ENCODE measurements at places on chromosomes 13 and 19.

DNA sequence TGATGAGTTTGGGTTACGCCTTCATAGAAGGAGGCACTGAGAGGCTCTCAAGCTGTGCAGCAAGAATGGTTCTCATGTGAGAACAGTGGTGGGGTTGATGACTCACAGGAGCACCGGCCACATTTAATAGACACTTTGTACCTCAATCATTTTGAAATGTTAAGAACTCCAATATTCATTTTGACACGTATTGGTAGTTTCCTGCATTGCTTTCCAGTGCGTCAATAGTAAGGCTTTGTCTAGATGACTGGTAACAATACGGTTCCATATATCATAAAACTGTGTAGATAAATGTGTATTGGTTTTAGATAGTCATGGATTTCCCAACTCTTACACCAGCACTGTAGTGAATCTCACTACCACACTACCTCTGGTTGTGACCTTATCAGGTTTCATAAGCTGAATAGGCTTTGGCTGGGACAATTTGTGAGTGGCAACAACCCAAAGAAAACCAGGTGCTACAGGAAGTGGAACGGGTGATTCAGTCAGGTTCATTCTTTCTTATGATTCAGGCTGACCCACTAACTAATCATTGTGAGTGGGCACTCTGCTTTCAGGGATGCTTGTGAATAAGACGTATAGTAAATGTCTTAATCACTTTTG is 362.6 kb downstream of the KLF5 start:
- DNase-seq, result no peak

GRCh38 chr19:51422053-51422448 is 4.6 kb upstream of the SIGLEC10 start:
- no peak for DNase-seq

GRCh38 chr19:16476401-16476800 is 4.6 kb upstream of the EPS15L1 start:
- DNase-seq, result no peak

DNA sequence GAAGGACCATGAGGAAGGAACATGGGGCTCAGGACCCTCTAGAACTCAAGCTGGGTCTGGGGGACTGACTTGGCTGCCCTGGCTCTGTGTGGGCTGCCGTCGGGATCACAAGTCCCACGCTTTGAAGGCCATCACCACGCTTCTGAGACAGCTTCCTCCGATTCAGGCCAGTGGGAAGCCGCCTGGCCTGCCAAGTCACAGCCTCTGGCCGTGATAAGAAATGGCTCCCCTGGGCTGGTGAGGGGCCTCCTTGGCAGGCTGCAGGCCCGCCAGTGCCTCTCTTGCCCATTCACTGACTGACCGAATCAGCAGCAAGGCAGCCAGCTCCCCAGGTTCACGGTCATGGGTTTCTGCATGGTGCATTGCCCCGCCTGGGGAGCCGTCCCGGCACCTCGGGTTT is 48.8 kb downstream of the COMP start:
- DNase-seq, result no peak

GRCh38 chr19:52673014-52673413 is 34.9 kb upstream of the ZNF83 start:
- no peak for DNase-seq

DNA sequence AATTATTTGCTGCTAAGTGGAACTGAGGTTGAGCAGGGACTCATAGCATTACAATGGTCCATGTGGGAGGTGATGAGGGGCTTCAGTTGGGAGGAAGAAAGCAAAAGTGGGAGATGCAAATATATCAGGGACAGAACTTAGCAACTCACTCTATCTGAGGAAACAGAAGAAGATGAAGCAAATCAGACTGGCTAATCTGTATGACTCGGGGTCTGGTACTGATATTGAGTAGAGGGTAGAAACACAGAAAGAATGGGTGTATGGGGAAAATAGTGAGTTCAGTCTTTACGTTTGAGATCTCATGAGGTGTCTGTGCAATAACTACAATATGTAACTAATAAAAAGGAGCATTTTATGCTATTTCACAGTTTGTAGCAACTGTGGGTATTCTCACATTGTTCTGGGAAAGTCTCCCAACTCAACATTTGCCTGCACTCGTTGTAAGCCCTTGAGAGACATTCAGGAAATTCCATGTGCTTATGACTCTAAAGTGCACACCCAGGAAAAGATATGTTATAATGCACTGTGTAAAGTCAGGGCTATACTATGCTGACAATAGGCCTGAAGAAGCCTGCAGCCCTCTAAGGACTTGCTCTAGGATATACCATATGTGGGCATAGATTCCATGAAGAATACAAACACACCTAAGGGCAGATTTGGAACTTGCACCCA is 183.5 kb downstream of the SPRY2 start:
- no peak for DNase-seq

DNA sequence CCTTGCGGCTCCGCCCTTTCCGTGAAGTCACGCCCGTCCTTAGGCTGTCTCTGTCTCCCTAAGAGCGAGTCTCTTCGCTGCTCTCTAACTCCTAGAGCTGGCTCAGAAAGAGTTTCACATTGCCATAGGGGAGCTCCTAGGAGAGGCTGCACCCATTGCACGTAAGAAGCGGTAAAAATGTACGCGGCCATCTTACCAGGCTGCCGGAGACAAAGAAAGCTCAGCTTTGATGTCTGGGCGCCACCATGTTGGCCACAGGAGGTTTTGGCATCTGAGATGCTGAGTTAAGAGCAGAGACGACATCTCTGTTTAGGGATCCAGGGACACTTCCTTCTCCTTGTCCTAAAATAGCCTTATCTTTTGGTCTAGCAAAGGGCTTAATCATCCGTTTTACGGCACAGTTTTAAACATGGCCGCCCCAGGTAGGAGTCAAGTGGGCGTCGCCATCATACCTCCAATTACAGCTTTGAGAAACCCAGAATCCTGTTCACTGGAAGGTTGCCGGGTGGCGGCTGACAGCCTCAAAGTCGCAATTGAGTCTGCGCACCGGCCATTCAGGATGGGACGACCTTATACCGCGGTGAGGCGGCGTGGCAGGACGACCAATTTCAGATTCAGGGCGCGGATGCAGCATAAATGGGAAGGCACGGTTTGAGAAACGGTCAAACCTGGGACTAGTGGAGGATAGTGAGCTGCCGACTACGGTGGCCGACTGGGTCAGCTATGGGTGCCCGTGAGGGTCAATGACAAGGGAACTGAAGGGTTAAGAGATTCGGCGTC is at the start of gene ZNF793:
Gene ZNF793, plus strand, starts transcription at position 553 of the 780 bp plus-strand sequence. CDS start 16,501 bp downstream, outside the sequence.
- peak; percentile 53 for DNase-seq

GRCh38 chr19:45821103-45821521 is 6.0 kb upstream of the RSPH6A start:
- DNase-seq, result no peak

GRCh38 chr19:32865326-32865725 is 4.2 kb downstream of the SLC7A9 start:
- DNase-seq, result no peak

GRCh38 chr13:95258619-95259194 is 42.5 kb downstream of the ABCC4 start:
- DNase-seq, result no peak

- no peak for DNase-seq
Measured at GRCh38 chr13:106515635-106516254, 19.7 kb downstream of the EFNB2 start.

- DNase-seq, result no peak
Measured at GRCh38 chr13:53143757-53144339, 115.2 kb downstream of the OLFM4 start.

DNA sequence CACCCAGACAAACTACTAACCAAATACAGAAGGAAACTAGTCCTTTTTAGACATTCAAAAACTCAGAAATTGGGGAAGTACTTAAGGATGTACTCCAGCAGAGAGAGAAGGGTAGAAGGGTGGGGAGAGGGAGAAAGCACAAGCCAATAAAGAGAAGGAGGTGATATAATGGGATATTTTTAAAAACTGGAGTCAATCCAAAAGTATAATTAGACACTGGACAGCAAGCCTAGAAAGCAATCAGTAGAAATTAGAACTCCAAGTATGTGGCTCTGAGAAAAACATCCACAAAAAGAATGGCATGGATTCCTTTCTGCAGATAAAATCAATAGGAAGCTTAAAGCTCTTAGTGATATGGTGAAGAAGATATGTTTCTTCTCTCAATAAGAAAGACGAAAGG is 55.8 kb downstream of the PEPD start:
- no peak for DNase-seq

- no peak for DNase-seq
Measured at GRCh38 chr19:41186971-41187883, 5.8 kb upstream of the CYP2S1 start.

GRCh38 chr13:103140001-103140671 is 73.9 kb upstream of the SLC10A2 start:
- no peak for DNase-seq

DNA sequence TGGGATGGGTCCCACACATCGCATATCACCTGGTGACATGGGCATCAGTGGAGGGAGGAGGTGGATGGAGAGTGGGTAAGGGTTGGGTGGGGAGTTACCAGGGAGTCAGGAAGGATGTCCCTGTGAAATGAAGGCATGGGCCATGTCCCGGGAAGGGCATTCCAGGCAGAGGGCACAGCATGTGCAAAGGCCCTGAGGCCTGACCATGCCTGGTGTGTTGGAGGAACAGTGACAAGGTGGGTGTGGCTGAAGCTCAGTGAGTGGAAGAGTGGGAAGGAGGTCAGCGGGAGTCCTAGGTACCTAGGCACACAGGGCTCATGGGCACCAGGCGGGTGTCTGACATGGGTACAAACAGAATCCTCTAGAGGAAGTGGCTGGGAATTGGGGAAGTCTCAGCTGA is 11.0 kb upstream of the COLGALT1 start:
- DNase-seq, result no peak

Data from GM04503 (cell line).